ENCODE measurements at places on chromosomes 4 and X.
A peak's percentile ranks its signal among the peaks of the same experiment; 100 is the strongest.

DNA sequence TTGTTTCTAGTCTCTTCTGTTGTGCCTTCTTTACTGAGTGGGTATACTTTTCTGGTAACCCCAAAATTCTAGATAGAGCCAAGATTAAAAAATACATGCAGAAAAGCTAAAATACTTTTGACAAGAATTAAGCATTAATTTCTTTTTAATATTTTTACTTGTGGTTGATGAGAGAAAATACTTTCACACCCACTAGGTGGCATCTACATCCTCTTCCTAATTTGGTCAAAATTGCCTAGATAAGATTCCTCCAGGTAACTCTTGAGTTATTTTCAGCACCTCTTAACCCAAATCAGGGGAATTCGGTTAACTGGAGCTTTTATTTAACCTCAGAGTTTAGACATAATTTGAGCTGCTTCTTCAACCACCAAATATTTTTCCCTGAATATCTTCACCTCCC is 28.4 kb upstream of the COX7B2 start:
- no peak for DNase-seq

GRCh38 chr4:147019091-147019490 is 73.4 kb upstream of the TTC29 start:
- DNase-seq: peak; percentile 14

GRCh38 chr4:86892636-86892960 is 376 bp upstream of the C4orf36 start:
- DNase-seq: no peak

GRCh38 chr4:8307121-8307520 is 37.6 kb downstream of the HTRA3 start:
- DNase-seq: no peak

GRCh38 chr4:138945401-138945800 is 70.2 kb upstream of the NOCT start:
- DNase-seq: no peak

- no peak for DNase-seq
Measured at GRCh38 chrX:30824275-30824674, 64.8 kb downstream of the TAB3 start.

- no peak for DNase-seq
Measured at GRCh38 chr4:113750734-113751133, 10.8 kb downstream of the CAMK2D start.

DNA sequence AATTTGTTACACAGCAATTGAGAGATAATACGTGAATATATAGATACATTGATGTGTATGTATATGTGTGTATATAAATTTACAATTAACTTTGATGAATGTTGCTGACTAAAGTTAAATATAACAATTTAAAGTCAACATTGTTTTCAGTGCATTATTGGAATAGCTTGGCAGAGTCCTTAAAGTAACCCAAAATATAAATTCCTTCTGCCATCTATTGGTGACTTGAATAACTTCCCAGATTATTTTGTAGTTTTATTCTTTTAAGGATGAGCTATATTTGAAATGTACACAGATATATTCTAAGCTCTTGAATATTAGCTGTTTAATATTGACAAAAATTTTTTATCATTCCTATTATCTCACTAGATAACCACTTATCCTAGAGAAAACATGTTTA is 298.2 kb upstream of the FSTL5 start:
- no peak for DNase-seq

- no peak for DNase-seq
Measured at GRCh38 chrX:112731793-112732192, 52.1 kb upstream of the LHFPL1 start.

- DNase-seq: no peak
Measured at GRCh38 chrX:154779261-154779660, 16.6 kb downstream of the DKC1 start.

- no peak for DNase-seq
Measured at GRCh38 chrX:54560411-54560810, 30.4 kb downstream of the GNL3L start.

GRCh38 chrX:150692296-150692695 is 900 bp upstream of the MTMR1 start:
- DNase-seq: no peak

DNA sequence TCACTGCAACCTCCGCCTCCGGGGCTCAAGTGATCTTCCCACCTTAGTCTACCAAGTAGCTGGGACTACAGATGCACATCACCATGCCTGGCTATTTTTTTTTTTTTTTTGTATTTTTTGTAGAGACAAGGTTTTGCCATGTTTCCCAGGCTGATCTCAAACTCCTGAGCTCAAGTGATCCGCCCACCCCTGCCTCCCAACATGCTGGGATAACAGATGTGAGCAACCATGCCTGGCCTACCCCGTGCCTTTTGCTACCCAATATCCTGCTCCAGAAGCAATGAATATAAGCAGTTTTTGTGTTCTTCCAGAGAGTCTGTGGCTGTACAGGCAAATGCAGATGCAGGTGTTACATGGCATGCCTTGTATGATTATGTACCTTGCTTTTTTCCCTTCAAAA is 50.5 kb downstream of the TBC1D14 start:
- DNase-seq: no peak

DNA sequence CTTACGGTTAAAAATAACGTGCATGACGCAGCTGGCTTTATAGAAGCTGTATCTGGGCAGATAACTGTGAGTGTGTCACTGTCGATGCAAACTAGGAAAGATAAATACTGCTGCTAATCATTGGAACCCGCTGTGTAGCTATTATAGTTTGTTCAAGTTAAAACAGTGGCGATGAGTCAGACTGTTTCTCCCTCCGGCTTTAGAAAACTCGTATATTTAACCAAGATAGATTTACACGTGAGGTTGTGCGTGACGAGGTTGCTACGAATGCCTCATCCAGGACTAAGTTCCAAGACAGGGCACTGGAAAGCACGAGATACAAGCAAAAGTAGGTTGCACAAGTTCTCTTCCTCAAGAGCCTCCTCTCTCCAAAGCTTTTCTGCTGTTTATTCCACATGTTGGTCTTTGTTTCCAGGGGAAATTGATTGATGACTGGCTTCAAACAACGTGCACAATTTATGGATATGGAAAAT is 270.7 kb downstream of the FBXW7 start:
- DNase-seq: no peak

- no peak for DNase-seq
Measured at GRCh38 chrX:101164766-101165590, 54.6 kb upstream of the DRP2 start.

DNA sequence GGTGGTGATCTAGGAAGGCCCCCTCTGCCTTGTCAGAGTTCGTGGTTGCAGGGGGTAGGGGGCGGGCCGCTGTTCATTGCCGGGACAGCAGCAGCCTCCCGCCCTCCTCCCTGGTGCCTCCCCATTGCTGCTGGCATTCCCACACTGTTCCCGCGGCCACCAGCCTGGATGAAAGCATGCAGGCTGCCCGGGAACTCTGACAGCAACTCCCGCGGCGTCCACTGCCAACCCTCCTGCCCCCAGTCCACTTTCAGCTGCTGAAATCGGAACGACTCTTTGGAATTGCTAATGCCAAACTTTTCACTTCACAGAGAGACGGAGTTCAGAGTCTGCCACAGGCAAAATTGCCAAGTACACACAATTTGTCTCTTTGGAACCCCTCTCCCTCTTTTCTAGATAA is 121.9 kb downstream of the BEND2 start:
- DNase-seq: no peak

DNA sequence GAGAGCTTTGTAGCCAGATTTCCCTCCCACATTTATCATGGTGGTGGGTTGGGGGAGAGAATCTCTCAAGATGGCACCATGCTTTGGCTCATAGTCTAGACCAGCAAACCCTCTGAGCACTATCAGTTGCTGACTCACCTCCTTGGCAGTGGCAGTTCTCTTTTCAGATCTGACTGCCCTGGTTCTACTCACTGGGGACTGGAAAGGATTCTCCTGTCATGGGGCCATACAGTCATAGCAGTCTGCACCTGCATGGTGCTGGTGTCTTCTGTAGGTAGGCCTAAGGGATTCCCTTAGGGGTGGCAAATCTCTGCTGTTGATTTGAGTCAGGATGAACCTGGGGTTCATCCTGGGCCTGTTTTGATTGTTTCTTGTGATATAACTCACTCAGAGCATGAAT is 2.6 kb downstream of the TEX13B start:
- DNase-seq: no peak

- no peak for DNase-seq
Measured at GRCh38 chr4:180164799-180165198, 2078.4 kb upstream of the TENM3 start.

- no peak for DNase-seq
Measured at GRCh38 chr4:159495515-159496236, 392.8 kb downstream of the RAPGEF2 start.

GRCh38 chr4:80268936-80269335 is 2.5 kb downstream of the FGF5 start:
- DNase-seq: no peak

GRCh38 chr4:153427363-153428071 is 38.6 kb upstream of the TMEM131L start:
- no peak for DNase-seq

- DNase-seq: peak; percentile 27
Measured at GRCh38 chr4:2484993-2485392, 16.1 kb downstream of the RNF4 start.

GRCh38 chrX:120450163-120450562 is 18.9 kb downstream of the LAMP2 start:
- no peak for DNase-seq

DNA sequence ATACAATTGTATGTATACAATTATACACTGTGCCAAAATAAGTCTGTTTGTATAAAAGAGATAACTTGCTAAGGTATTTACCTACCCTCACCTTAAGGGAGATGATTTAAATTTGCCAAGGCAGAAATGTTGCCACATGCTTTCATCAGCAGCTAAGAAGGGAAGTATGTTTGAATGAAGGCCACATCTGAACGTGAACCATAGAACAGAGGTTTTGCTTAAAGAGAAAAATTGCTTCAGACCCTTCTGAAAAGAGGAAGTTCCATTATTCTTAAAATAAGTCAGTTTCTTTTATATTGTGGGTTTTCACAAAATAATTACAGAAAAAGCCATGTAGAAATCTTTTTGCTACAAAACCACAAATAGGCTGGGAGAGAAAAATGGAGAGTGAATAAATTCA is 621.5 kb upstream of the HTR2C start:
- DNase-seq: no peak

DNA sequence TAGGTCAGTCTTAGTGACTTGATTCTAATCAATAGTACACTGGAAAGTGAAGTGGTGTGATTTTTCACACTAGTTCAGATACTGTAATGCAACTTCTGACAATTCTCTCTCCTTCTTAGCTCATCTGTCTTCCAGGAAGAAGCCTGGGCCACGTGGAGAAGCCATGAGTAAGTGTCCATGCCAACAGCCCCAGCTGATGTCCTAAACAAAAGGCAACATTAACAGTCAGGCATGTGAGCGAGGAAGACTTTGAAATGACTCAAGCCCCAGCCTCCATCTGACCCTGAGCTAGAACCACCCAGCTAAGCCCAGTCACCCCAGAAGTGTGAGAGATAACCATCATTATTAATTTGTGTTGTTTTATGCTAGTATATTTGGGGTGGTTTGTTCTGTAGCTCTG is 115.7 kb upstream of the MAGEB16 start:
- DNase-seq: no peak

- DNase-seq: no peak
Measured at GRCh38 chr4:184384056-184384809, 90.1 kb downstream of the IRF2 start.

DNA sequence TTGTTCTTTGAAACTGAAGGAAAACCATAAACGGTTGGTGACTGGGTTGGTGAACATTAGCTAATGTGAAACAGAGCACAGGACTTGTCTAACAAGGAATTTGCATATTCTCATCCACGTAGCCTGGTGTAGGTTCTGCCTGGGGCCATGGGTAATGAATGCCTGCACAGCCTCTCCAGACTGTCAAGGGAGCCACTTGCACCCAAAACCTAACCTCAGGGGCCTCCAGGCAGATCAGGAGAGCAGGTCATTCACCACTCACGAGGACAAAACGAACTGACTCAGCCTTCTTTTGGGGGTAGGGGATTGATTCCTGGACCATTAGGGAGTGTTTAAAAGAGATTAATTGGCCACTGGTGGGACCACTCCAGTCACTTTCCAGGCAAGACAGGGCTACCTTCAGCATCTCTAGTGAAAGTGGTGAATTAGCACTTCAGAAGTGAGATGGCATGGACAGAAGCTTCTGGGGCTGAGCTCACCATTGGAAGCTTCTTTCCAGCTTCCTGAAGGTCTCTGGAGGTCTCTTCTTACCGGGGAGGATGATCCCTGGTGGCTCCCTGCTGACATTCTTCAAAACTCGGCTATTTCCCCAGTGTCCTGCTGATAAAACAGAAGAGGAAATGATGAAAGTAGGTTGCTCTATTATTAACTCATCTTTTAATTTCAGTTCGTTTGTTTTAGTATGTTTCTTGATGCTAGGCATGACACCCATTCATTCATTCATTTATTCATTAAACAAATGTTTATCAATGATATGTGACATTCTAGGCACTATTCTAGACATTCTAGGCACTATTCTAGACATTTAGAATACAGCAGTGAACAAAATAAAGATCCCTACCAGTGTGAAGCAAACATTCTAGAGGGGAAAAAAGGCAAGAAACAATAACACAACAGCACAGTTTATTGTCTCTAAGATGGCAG is 104.5 kb upstream of the LNX1 start:
- DNase-seq: no peak

- DNase-seq: no peak
Measured at GRCh38 chr4:10403633-10404445, 53.4 kb downstream of the ZNF518B start.

DNA sequence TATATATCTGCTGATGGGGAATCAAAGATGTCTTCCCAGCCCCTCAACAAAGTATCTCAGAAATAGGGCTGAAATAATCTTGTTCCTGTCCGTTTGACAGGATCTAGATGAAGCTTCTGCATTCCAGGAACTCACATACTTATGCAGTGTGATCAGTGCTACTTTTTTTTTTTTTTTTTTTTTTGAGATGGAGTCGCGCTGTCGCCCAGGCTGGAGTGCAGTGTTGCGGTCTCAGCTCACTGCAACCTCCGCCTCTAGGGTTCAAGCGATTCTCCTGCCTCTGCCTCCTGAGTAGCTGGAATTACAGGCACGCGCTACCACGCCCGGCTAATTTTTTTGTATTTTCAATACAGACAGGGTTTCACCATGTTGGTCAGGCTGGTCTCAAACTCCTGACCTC is 36.4 kb downstream of the DHX15 start:
- no peak for DNase-seq

DNA sequence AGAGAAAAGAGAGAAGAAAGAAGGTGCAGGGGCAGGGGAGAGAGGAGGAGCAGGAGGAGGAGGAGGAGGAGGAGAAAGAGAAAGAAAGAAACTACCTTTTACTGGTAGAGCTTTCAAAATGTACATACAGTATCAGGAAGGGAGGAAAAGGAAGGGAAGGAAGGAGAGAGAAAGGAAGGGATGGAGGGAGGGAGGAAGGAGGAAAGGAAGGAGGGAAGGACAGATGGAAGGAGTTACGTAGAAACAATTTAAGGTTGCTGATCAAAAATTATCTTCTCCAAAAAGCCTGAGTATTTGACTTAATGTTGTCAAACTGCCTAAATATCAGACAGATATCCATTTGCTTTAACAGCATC is 13.4 kb downstream of the TBC1D9 start:
- no peak for DNase-seq

DNA sequence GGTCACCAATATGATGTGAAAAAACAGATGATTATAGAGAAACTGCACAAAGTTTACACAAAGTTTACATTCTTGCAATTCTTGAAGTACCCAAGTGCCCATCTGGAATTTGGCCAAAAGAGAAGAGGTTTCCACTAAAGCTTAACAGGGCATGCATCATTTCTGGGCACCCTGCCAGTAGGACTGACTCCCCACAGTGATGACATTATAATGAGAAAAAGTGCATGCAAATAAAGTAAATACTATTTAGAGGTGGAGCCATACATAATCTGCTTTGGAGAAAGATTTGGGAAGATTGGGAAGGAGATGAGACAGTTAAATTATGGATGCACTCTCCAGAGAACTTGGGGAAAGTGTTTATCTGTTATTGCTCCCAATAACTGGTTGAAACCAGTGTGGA is 93.7 kb upstream of the TRPC3 start:
- DNase-seq: no peak
